ENCODE measurements at places on chromosomes 11 and 22. TPM values are rescaled to one million over a fixed set of nuclear protein-coding genes. Genes with fewer than 3 reads are reported as not detected.

The KCTD14 gene
- 0.83 TPM for total RNA-seq

The KRTAP5-9 gene
- total RNA-seq, result not detected

The ZNF214 gene
- total RNA-seq, result 2.5 TPM

The DNAJB7 gene
- not detected for total RNA-seq

The HBB gene
- total RNA-seq, result not detected

Measured in IMR-90 (cell line).